ENCODE measurements at places on chromosomes 16 and 17.

GRCh38 chr16:15716694-15717447 is 66.8 kb downstream of the NDE1 start:
- no peaks in the 10 kb centered on the region for H3K4me1 ChIP-seq
- no peak for DNase-seq
- peak overlapping the region; percentile 68 for H3K27ac ChIP-seq
- H3K4me3 ChIP-seq, result no peak overlapping the region

GRCh38 chr16:29745853-29746345 is at the start of gene C16orf54:
C16orf54 (minus strand) TSS chr16:29745990; CDS start chr16:29744951, 1,039 bp downstream.
- H3K27ac ChIP-seq, result no peak within 1 kb of the TSS
- H3K4me1 ChIP-seq, result no peaks in the 10 kb centered on the region
- H3K36me3 ChIP-seq, result no peaks in the 10 kb centered on the region
- peak within 1 kb of the TSS; percentile 42 for H3K4me3 ChIP-seq
- DNase-seq, result peak; percentile 93

- DNase-seq, result no peak
- H3K27me3 ChIP-seq, result peaks cover 11% of the 10 kb centered on the region
- no peaks in the 10 kb centered on the region for H3K36me3 ChIP-seq
Observed at GRCh38 chr16:54412777-54413455, 126.3 kb upstream of the IRX3 start.

- H3K36me3 ChIP-seq, result no peaks in the 10 kb centered on the region
- H3K27ac ChIP-seq, result no peak overlapping the region
Observed at GRCh38 chr17:39580082-39580468, 27.6 kb downstream of the NEUROD2 start.

GRCh38 chr17:28750178-28751047 is 6.6 kb downstream of the TRAF4 start:
- DNase-seq, result peak; percentile 98
- H3K4me1 ChIP-seq, result peaks cover 38% of the 10 kb centered on the region
- peaks cover 34% of the 10 kb centered on the region for H3K36me3 ChIP-seq

GRCh38 chr17:47733674-47734410 is 806 bp downstream of the TBX21 start:
- peak overlapping the region; percentile 59 for H3K4me3 ChIP-seq
- H3K27me3 ChIP-seq, result peaks cover 23% of the 10 kb centered on the region
- H3K4me1 ChIP-seq, result peaks cover 3% of the 10 kb centered on the region

GRCh38 chr16:85258629-85259028 is 146.4 kb upstream of the CIBAR2 start:
- DNase-seq, result no peak
- no peaks in the 10 kb centered on the region for H3K4me1 ChIP-seq
- no peaks in the 10 kb centered on the region for H3K36me3 ChIP-seq
- no peak overlapping the region for H3K27ac ChIP-seq
- no peaks in the 10 kb centered on the region for H3K27me3 ChIP-seq

DNA sequence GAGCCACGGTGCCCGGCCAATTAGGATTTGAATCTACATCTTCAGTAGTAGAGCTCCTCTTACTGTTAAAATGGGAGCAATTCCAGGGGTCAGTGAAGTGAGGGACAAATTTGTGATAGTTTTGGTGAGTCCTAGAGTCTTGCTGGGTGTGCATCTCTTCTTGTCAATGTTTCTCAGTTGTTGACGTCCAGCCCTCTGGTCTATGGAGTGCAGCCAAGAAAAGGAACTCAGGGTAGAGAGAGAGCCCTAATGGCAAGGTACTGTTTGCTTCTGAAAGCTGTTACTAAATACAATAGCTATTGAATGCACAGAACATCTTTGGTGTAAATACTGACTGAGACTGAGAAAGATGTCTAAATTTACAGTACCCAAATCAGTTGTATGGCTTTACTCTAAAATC is 282.5 kb upstream of the SALL1 start:
- no peaks in the 10 kb centered on the region for H3K27me3 ChIP-seq
- no peak for DNase-seq
- no peaks in the 10 kb centered on the region for H3K36me3 ChIP-seq
- no peaks in the 10 kb centered on the region for H3K4me1 ChIP-seq

- peaks cover 38% of the 10 kb centered on the region for H3K4me1 ChIP-seq
- H3K27me3 ChIP-seq, result no peaks in the 10 kb centered on the region
- no peaks in the 10 kb centered on the region for H3K36me3 ChIP-seq
- H3K4me3 ChIP-seq, result no peak overlapping the region
Observed at GRCh38 chr17:30376621-30377452, 1.9 kb upstream of the CPD start.

DNA sequence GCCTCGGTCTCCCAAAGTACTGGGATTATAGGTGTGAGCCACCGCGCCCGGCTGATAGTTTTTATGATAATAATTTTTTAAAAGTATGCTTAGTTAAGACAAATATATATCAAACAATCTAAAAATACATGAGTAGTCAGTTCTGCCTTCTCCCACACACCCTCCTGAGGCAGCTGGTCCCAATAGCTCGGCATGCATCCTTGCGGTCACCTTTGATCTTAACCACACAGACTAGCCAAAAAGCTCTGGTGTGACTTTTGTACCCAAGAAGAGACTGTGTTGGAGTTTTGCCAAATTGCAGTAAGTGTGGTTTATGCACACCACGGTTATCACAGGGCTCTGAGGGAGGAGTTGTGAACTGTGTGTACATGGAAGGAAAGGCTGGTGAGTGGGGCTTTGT is 25.6 kb downstream of the ATP6V0A1 start:
- no peak for DNase-seq
- H3K36me3 ChIP-seq, result peaks cover 100% of the 10 kb centered on the region
- H3K27me3 ChIP-seq, result no peaks in the 10 kb centered on the region
- H3K4me1 ChIP-seq, result peaks cover 22% of the 10 kb centered on the region
- H3K27ac ChIP-seq, result peak overlapping the region; percentile 57

DNA sequence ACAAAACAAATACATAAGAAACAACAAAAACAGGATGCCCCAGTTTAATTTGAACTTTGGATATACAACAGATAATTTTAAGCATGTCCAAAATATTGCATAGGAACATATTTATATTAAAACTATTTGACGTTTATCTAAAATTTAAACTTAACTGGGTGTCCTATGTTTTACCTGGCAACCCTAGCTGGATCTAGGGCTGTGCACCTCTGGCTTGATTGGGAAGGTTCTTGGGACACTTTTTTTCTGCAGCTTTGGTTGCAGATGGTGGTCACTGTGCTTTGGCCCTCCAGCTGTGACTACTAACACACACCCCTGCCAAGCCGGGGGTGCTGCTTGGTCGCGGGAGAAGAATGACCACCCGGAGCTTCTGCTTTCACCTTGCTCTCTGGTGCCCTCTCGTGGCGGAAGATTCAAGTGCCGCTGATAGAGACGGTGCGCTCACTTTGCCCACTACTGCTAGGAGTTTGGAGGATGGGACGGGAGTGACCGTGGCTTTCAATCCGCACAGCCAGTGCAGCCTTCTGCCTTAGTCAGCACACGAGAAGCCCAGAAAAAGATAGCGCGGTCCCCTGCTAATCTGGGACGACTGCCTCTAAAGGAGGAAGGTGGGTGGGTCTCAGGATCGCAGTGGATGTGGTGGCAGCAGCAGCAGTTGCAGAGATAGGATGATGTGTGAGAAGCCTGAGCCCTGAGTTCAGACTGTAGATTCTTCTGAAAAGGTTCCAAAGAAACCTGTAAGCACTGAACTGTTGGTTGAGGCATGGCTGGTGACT is 6.7 kb downstream of the SPACA3 start:
- no peaks in the 10 kb centered on the region for H3K36me3 ChIP-seq
- no peak overlapping the region for H3K4me3 ChIP-seq
- no peak overlapping the region for H3K27ac ChIP-seq
- H3K27me3 ChIP-seq, result no peaks in the 10 kb centered on the region
- DNase-seq, result no peak

DNA sequence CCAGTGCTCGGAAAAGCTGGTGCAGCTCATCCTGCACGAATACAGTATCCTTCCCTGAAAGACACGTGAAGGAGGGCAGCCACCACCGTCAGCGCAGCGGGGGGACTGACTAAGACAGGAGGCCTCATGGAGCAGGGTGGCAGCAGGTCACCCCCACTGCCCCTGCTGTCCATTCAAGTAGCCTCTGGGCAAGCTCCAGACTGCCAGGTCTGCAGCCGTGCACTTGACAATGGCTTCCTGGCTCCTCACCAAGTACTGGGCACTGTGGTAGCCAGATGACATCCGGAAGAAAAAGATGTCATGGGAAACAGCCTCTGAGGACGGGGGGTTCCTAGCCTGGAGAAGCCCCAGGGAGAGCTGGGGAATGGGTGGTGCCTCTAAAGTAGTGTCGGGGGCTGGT is 7.9 kb upstream of the MYO15A start:
- no peaks in the 10 kb centered on the region for H3K27me3 ChIP-seq
- H3K36me3 ChIP-seq, result peaks cover 94% of the 10 kb centered on the region
- no peaks in the 10 kb centered on the region for H3K4me1 ChIP-seq
- no peak for DNase-seq

Measured in esophagus muscularis mucosa (tissue), 4 donors.